ENCODE measurements at places on chromosomes 2 and 18.

- DNase-seq, result no peak
Measured at GRCh38 chr2:202510911-202511310, 123.9 kb upstream of the FAM117B start.

- DNase-seq, result no peak
Measured at GRCh38 chr2:233025706-233026105, 6.8 kb upstream of the NEU2 start.

- no peak for DNase-seq
Measured at GRCh38 chr18:68429841-68430240, 285.1 kb downstream of the TMX3 start.

DNA sequence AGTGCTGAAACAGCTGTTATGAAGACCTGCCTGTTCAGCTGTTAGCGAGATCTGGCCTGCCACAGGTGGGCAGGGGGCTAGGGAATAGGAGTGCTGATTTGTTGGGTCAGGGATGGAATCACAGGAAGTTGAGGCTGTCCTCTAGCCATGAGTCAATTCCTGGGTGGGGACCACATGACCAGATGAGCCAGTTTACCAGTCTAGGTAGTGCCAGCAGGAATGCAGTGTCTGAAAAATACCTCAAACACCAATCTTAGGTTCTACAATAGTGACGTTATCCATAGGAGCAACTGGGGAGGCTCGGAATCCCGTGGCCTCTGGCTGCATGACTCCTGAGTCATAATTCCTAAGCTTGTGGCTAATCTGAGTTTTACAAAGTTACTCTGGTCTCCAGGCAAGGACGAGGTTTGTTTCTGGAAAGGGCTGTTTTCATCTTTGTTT is 44.9 kb downstream of the DYSF start:
- DNase-seq, result no peak

DNA sequence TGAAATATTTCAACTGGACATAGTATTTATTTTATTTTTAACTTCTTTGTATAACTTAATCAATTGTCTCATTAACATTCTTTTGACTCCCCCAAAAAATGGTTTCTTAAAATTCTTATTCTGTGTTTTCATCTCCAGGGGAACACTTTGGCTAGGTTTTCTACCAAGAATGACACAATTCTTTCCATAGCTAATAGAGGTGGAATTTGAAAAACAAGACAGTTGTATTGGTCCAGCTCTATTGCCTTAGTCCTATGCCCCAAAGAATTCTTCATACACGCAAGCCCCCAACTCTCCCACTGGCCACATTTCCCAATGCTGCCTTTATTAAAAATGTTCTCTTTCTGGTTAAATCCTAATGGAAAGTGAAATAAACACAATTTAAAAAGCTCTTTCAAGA is 104.7 kb upstream of the PKDCC start:
- DNase-seq, result no peak

- DNase-seq, result no peak
Measured at GRCh38 chr18:74152857-74153256, 4.5 kb downstream of the TIMM21 start.

DNA sequence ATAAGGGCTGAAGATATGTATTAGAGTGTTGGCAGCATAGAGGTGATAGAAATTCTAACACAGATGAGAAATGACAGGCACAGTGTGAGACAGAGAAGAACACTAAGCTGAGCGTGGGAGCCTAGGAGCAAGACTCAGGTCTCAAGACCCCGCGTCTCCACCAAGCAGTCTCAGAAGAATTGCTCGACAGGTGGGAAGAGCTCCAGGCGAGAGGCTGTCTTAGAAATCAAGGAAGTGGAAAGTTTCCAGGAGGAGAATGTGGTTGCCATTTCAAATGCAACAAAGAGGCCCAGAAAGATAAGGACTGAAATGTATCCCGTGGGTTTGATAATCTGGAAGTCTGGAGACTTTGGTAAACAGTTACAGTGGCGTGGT is 31.5 kb upstream of the CAB39 start:
- no peak for DNase-seq

- DNase-seq, result no peak
Measured at GRCh38 chr2:171847627-171848026, 46.4 kb downstream of the SLC25A12 start.

GRCh38 chr2:3612639-3613523 is 18.0 kb downstream of the COLEC11 start:
- DNase-seq, result no peak

- DNase-seq, result no peak
Measured at GRCh38 chr2:18883616-18884456, 294.5 kb upstream of the NT5C1B start.

GRCh38 chr2:7133521-7133920 is 216.3 kb downstream of the RNF144A start:
- DNase-seq, result no peak

DNA sequence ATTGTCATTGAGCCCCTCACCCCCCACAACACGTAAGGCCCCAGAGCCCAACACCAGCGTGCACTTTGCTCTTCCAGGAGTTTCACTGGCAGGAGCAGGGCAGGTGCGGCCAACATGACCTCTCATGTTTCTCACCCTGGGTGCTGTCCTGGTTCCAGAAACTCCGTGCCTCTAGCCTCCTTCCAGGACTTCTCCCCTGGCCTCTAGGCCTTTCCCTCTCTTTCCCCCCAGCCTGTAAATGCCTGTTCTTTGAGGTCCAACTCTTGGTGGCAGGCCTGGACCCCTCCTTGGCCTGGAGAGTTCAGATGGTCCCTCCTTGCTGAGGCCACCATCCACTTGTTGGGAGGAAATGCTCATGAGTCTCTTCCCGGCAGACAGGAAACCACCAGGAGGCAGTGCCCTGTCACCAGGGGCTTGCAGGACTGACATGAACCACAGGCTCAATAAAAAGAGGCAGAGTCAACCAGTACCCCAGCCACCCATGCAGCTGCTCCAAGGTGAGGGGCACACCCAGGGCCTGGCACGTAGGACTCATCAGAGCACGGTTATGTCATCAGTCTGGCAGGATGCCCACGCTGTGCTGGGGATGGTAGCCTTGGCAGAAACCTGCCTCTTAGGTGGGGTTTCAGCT is 1.5 kb downstream of the MALL start:
- peak; percentile 30 for DNase-seq

DNA sequence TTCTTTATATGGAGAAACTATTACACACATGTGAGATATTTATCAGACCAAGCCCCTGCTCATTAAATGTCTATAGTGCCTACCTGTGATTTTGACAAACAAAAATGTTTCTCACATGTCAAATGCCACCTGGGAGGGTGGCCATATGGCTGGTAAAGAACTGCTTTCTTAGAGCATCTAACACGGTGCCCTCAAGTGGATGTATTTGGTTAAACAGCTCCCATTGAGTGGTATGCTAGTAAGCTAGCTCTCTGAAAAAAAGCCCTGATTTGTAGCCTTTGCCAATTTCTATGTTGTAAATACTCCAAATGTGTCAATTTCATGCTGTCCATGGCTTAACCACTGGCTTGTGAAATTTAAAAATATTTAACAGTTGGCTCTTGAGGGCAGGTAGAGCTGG is 94.6 kb downstream of the PMAIP1 start:
- no peak for DNase-seq

- DNase-seq, result no peak
Measured at GRCh38 chr2:989781-990467, 39.3 kb downstream of the SNTG2 start.

DNA sequence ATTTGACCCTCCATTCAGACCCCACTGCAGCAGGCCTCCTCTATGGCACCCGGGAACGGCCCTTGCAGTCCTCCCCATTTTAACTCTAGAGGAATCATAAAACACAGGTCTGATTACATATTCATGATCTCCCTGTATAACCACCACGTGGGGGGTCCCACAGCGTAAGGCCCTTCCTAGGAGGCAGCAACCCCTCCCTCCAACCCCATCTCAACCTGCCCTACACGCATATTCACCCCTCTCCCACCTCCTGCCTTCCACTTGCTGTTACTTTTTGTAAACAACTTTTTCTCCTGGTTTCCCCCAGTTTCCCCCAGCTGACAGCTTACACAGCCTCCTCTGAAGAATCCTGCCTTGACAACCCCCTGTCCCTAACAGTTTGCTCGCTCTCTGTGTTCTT is 85.1 kb upstream of the FOXI3 start:
- DNase-seq, result no peak

- no peak for DNase-seq
Measured at GRCh38 chr2:161223139-161223732, 63.0 kb downstream of the TANK start.

GRCh38 chr18:9834551-9834950 is 51.2 kb upstream of the TXNDC2 start:
- no peak for DNase-seq

- DNase-seq, result no peak
Measured at GRCh38 chr2:134429886-134430285, 176.0 kb downstream of the MGAT5 start.

DNA sequence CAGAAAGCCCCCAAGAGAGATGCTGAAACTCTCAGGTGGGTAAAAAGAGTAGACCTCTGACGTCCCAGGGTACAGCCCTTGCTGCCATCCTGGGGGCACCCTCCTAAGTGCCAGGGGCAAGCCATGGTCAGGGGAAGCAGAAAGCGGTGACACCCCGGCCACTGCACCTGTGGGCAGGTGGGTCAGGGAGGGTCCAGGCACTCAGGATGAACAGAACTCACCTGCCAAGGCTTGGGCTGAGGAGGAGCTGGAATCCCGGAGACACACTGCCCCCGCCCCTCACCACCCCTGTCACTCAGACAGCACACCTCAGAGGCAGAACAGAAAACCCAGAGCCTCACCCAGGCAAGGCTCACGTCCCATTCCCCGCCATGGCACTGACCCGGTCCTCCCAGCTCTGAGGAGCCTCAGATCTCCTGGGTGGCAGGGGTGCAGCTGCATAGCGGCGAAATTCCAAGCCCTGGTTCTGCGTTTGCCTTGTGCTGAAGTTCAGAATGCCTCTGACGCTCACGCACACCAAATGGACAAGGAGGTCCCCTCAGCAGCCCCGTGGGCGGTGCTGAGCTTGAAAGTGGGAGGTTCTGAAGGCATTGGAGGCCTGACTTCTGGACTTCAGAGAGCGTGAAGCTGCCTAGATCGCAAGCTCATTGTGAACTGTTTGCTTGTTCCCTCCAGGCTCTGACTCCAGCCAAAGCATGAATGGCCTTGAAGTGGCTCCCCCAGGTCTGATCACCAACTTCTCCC is 4.3 kb downstream of the GPR17 start:
- peak; percentile 24 for DNase-seq

GRCh38 chr18:6589923-6590322 is 139.6 kb upstream of the ARHGAP28 start:
- DNase-seq, result no peak

- DNase-seq, result no peak
Measured at GRCh38 chr2:182941121-182941722, 74.8 kb upstream of the FRZB start.

GRCh38 chr2:70842401-70842800 is 6.8 kb upstream of the CD207 start:
- no peak for DNase-seq

DNA sequence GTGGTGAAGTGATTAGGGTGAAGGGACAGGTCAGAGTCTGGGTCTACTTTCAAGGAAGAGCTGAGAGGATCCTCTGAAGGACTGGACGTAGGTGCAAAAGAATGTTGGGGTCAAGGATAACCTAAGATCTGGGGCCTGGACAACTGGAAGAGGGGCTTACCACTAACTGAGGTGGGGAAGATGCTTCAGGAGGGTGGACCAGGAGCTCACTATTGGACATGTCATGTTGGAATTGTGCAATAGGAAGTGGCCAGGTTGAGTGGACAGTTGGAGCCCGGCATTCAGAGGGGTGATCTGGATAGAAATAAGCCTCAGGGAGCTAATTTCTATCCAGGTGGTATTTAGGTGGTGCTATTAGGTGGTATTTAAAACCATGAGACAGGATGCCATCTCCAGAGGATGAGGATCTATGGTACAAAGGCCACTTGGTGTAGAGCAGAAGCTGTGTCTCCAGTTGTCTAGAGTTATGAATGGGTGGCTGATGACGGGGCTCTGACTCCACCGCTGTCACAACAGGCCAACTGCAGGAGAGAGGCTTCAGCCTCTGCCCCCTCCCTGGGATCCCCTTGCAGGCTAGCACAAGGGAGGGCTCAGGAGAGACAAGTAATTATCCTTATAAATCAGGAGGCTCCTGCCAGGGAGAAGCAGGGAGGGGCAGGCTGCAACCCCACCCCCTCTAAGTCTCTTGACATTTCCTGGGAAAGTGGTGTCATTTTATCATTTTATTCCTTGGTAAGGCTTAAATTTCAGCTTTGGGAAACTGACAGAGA is 158.0 kb downstream of the SMAD7 start:
- no peak for DNase-seq

GRCh38 chr2:154526234-154526633 is 172.3 kb upstream of the KCNJ3 start:
- no peak for DNase-seq

DNA sequence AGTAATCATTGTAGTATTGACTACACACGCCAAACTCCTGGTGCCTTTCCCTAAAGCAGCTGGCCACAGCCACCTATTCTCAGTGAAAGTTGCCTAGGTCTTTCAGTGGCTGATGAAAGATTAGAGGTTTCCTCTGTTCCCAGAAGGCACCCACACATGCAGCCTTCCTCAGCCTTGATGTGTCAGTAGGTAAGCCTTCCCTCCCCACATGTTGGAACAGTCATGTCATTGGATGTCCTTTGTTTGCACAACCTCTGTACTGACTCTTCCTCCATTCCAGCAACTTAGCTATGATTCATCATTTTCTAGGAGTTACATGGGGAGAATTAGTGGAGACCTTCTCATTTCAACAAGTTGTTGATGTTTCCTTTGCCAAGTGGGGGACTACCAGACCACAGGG is 630.8 kb upstream of the SLC39A10 start:
- no peak for DNase-seq

GRCh38 chr2:70615222-70615621 is 61.6 kb upstream of the TGFA start:
- DNase-seq, result no peak

DNA sequence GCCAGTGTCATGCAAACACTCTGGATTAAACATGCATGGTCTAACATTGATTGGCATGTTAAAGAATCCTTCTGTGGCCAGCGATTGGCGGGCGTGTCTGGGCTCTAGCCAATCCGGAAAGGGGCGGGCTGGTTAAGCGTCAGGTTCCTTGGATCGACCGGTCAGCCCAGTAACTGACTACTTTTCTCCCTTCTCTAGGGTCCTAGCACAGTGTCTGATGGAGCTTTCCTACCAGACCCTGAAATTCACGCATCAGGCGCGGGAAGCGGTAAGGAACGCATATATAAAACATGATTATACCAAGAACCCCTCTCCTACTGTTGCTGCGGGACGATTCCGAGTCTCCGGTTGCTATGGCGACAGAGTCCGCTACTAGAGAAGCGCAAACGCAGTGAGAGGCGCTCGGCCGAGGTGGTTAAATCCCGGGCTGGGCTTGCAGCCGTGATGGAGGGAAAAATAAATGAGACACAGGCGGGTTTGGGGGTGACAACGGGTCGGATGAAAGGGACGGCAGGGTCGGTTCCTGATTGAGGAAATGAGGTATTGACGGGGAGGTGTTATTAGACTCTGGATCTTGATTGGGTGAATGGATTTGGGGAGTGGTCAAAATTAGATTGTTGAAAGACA is 29.4 kb downstream of the KATNAL2 start:
- DNase-seq, result peak; percentile 85

DNA sequence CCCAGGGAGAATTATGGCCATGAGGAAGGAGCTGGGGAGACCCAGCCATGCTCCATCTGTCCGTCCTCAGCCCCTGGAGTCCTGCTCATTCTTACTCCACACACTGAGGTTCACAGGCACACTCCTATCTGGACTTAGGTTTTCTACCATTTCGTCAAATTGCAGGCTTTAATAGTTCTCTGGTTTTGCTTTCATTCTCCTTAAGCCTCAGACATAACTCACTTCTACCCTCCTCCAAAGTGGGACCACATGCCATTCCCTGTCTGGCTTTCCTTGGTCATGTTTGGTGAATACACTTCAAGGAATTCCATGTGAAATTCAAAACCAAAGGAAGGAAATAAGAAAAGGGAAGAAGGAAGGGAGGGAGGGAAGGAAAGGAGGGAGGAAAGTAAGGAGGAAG is 115.7 kb downstream of the CMPK2 start:
- DNase-seq, result no peak

Data from heart right ventricle (tissue), 16 donors.